ENCODE measurements at places on chromosomes 1 and 21.

DNA sequence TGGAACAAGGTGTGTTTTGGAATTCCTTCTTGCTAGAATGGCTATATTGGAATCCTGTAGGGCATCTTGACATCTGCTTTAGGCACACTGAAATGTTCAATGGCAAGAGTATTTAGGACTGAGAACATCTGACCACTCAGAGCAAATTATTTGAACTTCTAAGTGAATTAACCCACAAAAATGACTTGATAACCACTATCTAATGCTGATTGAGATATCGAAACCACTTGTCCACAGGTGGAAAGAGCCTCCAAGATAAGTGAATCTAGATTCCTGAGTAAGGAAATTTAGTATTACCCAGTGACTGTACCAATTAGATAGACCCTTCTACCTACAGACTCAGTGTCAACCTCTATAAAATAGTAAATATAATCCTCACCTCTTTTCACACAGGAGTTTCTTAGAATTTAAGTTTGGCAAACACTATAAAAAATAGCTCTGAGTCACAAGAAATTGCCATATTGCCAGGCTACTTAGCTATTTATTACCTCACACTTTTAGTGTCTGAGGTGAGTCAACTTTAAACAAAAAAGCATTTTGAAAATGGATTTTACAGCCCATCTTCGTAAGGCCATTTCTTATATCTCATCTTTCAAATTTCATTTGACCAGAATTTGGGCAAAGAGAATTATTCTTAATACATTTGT is 421.8 kb downstream of the PTBP2 start:
- DNase-seq, result no peak

DNA sequence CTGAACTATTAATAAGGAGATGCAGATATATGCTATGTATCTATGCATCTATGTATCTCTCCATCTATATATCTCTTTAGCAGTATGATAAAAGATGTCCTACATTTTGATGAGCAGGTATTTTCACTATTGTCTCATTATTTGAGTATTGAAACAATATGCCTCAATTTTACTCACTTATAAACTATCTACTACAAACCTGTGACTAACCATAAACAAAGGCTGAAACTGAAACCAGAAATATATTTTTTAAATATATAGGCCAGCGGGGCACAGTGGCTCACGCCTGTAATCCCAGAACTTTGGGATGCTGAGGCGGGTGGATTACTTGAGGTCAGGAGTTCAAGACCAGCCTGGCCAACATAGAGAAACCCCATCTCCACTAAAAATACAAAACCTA is 22.0 kb downstream of the EIF4G3 start:
- no peak for DNase-seq

GRCh38 chr1:156862997-156863599 is 2.4 kb downstream of the NTRK1 start:
- no peak for DNase-seq

- no peak for DNase-seq
Observed at GRCh38 chr1:44151332-44151731, 9.9 kb upstream of the KLF18 start.

GRCh38 chr1:87170931-87171598 is 157.6 kb upstream of the LMO4 start:
- peak; percentile 25 for DNase-seq

- no peak for DNase-seq
Observed at GRCh38 chr21:35617491-35617890, 442.8 kb downstream of the SETD4 start.

DNA sequence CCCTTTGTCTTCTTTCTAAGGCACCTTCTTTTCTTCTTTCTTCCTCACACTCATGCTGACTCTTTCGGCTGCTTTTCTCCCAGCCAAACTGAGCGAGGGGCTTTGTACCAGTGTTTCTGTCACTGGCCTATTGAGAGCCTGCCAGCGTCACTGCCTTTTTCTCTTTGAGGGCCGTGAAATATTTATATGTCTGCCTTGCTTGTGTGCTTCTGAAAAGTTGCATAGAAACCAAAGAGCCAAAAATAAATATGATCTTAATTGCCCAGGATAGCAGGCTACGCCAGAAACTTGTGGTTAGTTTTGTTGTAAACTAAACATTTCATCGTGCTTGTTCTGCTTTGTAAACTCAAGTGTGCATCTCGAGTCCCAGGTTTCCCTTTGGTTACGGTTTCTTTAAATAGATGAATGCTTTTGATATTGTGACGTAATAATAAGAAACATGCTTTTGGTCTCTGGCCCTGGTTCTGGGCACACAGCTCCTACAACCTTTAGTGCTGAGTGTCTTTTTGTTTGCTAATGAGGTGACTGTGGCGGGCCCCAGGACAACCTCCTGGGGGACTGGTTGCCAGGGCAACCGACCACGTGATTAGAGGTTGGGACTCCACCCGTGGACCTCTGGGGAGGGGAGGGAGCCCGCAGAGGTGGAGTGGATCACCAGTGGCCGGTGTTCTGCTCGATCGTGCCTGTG is 10.8 kb downstream of the SLC37A1 start:
- DNase-seq, result no peak
